Activated CD8-positive, alpha-beta memory T cell treated with anti-CD3 and anti-CD28 coated beads, Interleukin-2, amount 50 U/mL, for 48 hours (primary cell): ENCODE measurements at places on chromosomes 11 and 22.

DNA sequence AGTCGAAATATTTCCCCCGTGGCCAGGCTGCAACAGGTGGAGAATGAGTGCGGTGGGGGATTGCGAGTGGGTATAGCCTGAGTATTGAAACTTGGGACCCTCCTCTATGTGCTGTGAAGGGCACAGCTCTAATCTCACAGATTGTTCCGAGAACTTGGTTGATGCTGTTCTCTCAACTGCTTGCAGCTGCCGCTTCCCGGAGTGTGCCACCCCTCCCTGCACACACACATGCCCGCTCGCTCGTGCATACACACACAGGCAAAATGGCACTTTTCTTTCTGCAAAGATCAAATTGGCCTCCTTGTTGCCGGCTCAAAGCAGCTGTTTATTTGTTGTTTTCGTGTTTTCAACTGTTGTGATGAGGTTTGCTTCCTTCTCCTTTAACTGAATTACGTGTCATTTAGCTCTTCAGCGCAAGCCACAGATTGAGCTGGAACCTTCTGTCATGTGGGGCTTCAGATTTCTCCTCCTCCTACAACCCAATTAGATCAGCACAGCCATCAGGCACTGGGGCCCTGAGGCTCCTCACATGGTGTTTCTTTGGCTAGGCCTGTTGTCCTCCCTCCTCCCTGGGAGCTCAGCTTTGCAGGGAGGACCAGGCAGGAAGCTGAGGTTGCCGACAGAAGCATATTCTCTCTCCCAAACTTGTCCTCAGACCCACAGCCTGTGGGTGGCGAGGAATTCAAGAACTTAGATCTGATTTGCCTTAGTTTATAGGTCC is 13.9 kb upstream of the B3GAT1 start:
- DNase-seq: no peak

GRCh38 chr11:85685125-85685819 is 723 bp downstream of the CCDC89 start:
- no peak for DNase-seq

GRCh38 chr11:71548716-71549151 is 514 bp downstream of the KRTAP5-9 start:
- no peak for DNase-seq

DNA sequence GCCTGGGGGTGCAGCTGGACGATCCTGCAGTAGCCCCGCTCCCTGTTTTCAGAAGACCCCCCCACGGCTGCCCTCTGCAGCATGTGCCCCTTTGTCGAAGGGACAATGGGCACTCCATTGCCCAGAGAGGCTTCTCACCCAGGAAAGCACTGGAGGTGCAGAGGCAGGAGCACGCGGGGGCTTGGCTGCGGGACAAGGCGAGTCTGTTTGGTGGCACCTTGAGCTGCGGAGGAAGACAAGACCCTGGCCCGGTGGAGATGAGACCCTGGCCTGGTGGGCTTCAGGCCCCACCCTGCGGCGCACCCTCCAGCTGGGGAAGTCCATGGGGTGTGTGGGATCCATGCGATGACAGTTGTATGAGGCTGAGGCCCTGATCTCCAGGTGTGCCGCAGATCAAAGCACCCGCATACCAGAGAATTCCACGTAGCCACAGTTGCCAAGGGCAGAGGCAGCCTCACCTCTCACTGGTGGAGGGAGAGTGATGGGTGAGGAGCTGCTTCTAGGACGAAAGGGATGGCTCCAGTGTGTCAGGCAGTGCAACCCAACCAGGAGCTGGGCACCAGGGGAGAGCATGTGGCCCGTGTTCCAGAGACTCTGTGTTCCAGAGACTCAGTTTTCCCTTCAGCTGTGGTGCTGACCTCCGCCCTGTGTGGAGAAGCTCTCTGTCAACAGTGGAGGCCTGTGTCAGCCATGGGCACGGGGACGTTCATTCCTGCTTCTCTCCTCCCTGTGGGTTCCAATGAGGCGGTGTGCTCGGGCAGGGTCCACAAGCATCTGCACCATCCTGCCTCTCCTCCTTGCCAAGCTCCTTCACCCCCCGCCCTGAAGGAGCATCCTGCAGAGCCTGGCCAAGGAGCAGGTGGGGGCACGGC is 10.0 kb downstream of the TBX1 start:
- DNase-seq: no peak

DNA sequence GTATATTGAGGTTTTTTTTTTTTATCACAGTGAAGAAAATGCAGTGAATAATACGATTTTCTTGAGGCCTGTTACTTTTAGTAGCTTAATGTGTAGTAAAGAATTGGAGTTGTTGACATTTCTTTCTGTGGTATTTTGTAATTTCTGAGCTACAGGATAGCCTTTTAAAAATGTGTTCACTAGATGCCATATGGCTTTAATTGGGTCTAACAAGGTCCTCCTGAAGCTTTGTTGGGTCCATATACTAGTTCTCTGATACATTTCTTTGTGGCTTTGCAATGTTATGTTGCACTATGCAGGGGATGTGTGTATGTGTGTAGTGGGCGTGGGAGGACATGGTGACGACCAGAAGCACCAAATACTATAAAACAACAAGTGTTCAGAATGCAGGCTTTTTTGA is 25.1 kb downstream of the FBXO7 start:
- DNase-seq: no peak

GRCh38 chr11:61472868-61473267 is 35.7 kb upstream of the LRRC10B start:
- DNase-seq: no peak

DNA sequence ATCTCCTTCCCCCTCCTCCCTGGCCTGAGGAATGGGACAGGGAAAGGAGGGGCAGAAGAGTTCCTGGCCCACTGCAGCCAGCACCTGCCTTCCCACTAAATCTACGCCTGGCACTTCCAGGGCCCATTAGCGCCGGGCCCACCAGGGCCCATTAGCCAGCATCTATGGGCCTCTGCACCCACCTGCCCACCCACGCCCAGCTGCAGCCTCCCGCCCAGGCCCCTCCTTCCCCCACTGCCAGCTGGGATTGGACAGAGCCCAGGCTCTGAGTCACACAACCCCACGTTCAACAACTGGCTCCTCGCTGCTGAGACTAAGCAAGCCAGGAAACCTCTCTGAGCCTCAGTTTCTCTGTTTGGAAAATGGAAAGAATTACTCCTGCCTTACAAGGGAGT is 48.7 kb downstream of the CYTH4 start:
- no peak for DNase-seq

DNA sequence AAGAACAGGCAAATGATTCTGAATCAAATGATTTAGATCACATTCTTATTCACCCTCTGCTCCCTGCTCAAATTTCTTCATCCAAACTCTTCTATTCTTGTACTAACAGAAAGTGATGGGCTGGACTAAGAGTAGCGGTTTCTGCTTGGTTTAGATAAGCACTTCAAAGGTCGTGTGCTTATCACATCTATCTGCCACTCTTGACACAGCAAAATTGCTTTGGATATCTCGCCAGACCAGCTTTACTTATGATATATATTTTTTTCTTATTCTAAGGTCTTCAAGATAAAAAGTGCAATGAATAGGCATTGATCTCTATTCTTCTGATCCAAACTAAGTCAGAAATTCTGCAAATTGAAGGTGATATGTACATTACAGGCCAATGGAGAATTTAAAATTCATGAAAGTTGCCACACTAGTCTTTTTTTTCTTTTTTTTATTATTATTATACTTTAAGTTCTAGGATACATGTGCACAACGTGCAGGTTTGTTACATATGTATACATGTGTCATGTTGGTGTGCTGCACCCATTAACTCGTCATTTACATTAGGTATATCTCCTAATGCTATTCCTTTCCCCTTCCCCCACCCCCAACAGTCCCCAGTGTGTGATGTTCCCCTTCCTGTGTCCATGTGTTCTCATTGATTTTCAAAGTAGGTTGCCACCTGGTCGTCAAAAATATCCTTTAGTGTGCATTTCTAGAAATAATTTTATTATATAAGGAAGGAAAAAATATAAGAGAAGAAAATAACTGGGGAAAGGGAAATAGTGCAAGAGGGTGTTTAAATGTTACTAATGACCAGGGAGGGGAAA is 1941.0 kb upstream of the RAG2 start:
- no peak for DNase-seq

- DNase-seq: no peak
Measured at GRCh38 chr22:26182723-26183122, 13.5 kb downstream of the SEZ6L start.

DNA sequence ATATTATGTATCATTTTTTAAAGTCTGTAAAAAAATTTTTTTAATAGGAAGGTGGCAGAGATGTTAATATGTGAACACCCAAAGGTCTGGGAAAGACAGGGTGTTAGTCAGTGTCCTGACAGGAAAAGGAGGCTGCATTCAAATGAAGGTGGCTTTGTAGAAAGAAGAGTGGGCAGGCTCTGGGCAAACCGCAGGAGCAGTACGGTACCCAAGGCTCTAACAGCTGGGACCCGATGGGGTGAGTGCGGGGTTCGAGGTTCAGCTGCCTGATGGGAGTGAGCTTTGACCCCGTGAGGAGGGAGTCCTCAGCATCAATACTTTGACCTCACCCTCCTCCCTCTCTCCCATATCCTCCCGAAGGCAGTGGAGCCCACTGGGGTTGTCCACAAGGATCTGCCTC is 142.5 kb downstream of the C11orf91 start:
- no peak for DNase-seq

DNA sequence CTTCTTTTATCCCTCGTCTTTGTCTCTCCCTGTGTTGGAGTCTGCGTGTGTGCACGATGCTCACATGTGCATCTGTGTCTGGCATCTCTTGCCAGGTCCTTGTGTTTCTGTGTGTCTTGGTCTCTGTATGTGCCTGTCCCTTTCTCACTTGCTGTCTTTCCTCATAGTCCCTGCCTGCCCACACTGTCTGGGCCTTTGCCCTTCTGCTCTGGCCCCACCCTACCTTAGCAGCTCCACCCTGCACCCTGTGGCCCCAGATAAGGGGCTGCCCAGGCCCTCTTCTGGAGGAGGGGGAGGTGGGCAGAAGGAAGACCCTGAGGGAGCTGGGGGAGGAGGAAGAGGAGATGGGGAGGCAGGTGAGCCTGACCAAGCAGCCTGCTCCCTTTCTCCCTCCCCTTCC is 2.8 kb downstream of the EHBP1L1 start:
- no peak for DNase-seq

- peak; percentile 81 for DNase-seq
Measured at GRCh38 chr11:68213135-68213515, at the start of gene KMT5B. TSS of gene KMT5B (minus strand) at chr11:68213296. CDS start at chr11:68190076, 23,220 bp downstream.

DNA sequence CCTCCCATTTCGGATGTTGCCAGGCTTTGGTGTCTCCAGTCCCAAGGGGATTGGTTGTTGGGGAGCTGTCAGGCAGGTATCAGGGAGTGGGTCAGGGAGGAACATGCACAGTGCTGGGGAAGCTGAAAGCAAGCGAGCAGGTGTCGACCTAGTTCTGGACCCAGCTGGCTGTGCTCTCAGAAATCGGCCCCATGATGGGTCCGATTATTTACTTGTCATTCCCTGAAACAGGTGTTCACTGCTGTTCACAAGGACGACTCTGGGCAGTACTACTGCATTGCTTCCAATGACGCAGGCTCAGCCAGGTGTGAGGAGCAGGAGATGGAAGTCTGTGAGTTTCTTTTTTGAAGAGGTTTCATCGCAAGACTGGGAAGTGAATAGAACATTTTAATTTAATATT is 76.8 kb downstream of the JAM3 start:
- no peak for DNase-seq

DNA sequence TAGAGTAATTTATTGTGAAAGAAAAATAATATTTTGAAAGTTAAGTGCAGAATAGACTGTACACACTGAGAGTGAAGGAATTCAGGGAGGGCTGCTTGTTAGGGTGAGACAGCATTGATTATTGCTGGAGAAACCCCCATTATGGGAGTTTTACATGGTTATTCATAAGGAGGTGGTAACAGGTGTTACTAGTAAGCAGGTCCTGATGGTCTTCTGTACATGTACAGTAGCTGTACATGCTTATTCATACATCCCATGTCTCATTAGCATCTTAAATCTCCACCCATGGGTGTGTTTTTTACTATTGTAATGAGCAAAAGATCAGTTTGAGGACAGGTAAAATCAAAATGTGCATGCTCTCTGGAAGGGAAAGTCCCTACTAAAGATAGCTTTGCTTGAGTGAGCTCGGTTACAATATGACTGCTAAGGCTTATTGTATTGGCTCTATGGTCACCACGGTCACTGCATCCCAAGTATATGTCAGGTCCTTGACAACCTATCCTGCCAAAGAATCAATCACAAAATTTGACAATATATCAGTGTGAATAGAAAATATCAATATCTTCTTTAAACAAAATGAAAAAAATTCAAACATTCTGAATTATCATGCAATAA is 6.2 kb downstream of the KDM4F start:
- no peak for DNase-seq

DNA sequence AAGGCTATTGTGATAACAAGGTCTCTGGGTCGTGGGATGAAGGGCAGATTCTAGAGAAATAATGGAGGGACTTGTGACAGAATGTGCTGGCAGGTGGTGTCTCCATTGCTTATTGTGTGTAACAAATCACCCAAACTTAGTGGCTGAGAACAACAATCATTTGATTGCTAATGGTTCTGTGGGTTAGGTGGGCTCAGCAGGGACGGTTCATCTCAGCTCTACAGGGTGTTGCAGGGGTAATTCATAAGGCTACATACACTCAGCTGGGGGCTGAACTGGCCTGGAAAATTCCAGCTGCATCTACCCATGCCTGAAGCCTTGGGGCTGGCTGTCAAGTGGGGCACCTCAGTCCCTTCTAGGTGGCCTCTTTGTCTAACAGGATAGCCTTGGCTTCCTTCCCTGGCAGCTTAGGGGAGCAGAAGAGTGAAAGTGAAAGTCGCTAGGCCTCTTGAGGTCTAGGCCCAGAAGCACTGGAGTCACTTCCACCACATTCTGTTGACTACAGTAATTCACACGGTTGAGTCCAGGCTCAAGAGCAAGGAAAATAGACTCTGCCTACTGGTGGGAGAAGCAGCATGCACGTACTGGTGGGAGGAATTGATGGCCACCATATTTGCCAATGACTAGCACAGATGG is 308.9 kb downstream of the MN1 start:
- DNase-seq: no peak

- DNase-seq: no peak
Measured at GRCh38 chr11:46471943-46472661, 80.5 kb upstream of the CHRM4 start.

DNA sequence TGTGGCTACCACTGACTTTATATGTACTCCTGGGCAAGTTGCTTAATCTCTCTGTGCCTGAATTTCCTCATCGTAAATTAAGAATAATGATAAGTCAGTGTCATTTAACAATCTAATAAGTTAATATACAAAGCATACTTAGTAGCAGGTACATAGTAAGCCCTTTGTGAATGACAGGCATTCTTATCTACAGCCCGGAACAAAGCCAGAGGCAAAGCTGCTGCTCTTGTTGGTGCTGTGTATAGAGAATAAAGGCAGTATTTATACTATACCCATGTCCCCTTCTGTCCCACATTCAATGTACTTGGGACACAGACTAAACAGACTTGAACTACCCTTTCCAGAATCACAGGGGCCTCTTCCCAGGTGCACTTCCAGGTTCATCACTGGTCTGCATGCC is 229.7 kb upstream of the NCAM1 start:
- DNase-seq: no peak
